ENCODE measurements at places on chromosomes 11 and 22.

DNA sequence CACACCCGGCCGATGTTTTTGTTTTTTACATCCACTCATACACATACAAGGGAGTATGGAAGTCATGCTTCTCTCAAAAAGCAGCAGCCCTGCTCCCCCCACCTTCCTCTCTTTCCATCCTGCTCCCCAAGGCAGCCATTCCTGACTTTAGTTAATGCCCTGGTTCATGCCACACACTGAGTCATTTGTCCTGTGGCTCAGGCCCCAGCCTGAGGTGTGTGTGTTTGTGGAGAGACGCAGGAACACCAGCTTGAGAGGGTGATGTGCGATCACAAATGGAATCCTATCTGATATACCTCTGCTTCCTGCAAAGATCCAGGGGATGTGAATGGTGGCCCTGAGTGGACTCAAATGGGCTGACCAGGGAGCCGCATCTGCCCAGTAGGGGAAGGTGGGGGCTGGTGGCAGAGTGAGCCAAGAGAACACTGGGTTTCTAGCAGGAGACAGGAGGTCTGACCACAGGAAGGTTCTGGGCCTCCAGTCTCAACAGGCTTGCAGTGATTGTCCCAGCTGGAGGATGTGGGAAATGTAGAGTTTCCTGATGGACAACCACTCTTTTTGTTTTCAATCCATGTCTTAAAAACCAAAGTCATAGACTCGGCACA, 86.7 kb downstream of the OSBP2 start:
- no peak for DNase-seq

DNA sequence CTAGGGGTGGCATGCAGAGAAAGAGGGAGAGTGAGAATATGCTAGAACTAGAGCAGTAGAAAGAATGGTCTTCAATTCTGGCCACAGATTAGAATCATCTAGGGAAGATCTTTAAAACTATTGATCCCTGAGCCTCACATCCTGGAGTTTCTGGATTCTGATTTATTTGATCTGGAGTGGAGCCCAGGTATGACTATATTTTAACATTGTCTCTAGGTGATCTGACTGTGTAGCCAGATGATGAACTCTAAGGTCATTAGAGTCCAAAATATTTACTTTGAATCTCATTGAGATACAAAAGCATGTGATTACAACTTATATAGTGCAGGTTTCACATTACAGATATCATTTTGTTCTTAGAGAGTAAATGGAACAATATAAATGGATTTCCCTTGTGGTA, 79.7 kb downstream of the FDX1 start:
- DNase-seq = no peak

GRCh38 chr11:57787920-57788702, 26.5 kb downstream of the CTNND1 start:
- no peak for DNase-seq

DNA sequence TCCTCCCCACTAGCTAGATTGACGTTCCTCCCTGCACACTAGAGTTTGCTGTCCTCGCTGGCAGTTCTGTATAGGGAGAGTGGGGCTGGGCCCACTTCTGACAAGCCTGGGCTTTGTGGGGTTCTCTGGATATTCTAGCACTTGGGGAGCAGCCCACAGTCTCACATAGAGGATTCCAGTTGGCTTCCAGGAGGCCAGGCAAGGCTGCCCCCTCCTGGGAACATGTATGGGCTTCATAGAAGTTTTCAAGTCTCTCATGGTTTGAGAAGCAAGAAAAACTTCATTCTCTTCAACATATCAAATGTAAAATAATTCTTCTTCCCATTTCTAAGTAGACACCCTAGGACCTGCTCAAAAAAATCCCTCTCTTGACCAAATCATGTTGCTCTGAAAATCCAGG, 87.5 kb downstream of the NAV2 start:
- DNase-seq = no peak

DNA sequence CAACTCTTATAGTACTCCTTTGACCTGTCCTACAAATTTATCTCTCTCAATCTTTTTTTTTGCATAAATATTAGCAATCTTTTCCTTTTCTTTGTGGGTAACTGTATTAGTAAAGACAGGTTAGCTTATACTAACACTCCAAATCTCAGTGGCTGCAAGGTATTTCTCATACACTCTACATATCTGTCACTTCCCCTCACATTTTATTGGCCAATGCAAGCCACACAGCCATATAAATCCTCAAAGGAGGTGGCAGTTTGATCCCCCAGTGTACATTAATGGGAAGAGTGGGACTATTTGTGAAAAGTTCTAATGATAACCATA, 42.6 kb upstream of the EED start:
- no peak for DNase-seq

- no peak for DNase-seq
Observed at GRCh38 chr11:126304457-126305075, 706 bp downstream of the DCPS start.

DNA sequence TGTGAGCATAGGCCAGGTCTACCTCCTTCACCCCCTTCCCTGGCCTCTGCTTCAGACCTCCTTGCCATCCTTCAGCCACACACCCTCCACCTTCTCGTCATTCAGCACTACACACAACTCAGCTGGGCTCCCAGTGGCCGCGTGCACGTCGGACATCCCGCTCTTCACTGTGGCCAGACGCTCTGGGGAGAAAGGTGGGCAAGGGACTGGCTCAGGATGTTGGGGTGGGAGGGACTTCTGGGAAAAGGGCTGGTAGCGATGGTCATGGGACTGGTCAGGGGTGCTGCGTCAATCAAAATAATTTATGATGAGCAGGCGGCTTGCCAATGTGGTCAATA, 11.6 kb downstream of the IGSF22 start:
- no peak for DNase-seq

- DNase-seq = no peak
Observed at GRCh38 chr11:111573821-111574249, 28.4 kb upstream of the SIK2 start.
